ENCODE measurements at places on chromosomes 16 and 17.

DNA sequence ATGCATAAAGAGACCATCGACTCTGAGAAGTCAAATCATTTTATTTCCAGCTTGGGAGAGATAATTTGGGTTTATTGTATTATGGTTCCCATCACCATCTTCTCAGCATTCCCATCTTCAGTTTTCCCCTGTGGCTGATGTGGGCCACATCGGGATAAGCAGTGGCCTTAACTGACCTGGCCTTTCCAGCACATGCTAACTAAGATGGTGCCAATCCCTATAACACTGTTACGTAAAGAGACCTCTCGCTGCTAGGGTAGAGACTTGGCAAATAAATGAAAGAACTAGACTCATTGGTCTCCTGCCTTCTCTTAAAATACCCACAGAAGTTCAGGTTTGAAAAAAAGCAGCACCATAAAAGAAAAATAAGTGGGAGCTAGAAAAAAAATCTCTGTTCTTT, 49.4 kb downstream of the VPS35L start:
- DNase-seq, result no peak

DNA sequence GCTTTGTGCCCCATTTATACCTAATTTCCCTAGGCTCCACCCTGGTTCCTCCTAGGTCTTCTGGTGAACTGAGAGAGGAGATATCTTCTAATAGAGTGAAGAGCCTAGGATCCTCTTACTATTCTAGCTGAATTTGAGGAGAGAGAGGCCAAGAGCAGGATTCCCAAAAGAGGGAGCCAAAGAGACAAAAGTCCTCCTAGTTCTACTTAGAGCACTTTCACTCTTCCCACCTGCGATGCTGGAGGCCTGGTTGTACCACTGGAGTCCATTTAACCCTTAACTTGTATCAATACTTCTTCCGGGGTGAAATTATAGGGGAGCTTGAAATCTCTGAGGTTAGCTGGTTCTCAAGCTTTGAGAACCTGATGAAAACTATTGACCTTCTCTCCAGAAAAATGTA, 3.4 kb upstream of the SSH2 start:
- peak; percentile 28 for DNase-seq

DNA sequence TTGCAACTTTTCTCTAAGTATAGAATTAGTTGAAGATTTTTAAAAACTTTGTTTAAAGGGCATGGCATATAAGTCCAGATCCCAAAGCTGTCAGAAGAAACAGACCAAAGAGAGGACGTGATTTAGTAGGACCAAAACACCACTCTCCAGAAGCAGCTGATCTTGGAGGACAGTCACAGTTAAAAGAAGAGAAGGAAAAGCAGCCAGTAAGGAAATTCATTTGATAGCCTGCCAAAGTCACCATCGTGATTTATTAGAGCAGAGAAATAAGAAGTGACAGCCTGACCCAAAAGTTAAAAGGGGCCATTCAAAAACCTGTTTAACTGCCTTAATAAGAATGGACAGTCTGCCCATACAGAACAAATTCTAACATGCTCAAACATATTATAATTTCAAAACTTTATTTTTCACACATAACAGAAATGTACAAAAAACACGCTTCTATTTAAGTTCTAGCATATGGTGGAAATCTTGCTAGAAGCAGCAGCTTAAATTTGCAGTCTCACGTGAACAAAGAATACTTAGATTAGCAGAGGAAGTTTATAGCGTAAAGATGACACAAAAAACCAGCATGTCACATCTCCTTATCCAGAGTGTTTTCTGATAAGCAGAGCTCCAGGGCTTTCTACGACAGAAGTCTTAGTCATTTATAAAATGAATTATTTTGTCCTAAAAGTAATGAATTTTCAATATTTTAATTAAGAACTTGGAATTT, 37.2 kb downstream of the TXNDC11 start:
- no peak for DNase-seq

GRCh38 chr17:40219594-40220338, 662 bp downstream of the WIPF2 start:
- DNase-seq, result peak; percentile 45

GRCh38 chr17:9874722-9875121, 30.3 kb downstream of the RCVRN start:
- no peak for DNase-seq

GRCh38 chr17:41619036-41619926, 5.1 kb downstream of the KRT17 start:
- DNase-seq, result no peak

DNA sequence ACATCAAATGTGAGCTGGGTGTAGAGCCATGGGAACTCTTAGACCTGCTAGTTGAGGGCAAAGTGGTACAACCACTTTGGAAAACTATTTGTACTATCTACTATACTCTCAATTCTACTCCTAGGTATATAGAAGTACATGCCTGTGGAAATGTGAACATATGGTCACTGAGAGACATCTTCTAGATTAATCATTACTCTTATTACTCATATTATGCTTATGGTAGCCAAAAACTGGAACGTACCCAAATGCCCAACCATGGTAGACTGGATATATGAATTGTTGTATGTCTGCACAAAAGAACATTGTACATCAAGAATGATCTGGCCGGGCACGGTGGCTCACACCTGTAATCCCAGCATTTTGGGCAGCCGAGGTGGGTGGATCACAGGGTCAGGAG, 2.7 kb downstream of the WDR45B start:
- no peak for DNase-seq

GRCh38 chr16:79543219-79543618, 57.3 kb downstream of the MAF start:
- no peak for DNase-seq

- no peak for DNase-seq
These were observed 7.1 kb downstream of the ITGAD start for GRCh38 chr16:31400191-31400590.

GRCh38 chr16:54398986-54399385, 112.4 kb upstream of the IRX3 start:
- no peak for DNase-seq

DNA sequence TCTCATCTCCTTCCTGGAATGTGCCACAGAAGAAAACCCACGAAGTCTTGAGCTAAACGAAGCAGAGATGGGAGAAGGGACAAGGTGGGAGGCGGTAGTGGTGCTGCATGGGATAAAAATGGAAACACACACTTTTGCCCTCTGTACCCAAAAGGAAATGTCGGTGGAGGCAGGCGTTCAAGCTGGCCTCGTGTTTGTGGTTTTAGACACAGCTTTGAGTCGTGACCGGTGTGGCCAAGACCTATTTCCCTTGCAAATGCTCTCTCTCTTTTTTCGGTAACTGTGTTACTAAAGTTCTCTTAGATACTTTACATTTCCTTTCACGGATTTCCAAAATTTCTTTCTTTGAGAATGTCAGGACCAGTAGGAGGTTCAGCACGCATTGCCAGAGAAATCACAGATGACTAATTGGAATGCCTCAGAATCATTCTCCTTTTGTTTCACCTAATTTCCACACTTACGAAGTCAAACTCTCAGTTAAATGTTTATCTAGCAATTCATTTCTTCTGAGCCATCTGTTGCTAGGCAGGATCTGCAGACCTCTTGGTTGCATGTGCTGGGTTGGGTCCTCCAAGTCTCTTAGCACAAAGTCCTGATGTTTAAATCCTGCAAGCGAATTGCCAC, 412.3 kb downstream of the MAF start:
- DNase-seq, result no peak

- no peak for DNase-seq
These were observed 12.3 kb downstream of the UBE2G1 start for GRCh38 chr17:4354206-4354605.

- DNase-seq, result no peak
These were observed 117.3 kb downstream of the IRX5 start for GRCh38 chr16:55047903-55048497.

DNA sequence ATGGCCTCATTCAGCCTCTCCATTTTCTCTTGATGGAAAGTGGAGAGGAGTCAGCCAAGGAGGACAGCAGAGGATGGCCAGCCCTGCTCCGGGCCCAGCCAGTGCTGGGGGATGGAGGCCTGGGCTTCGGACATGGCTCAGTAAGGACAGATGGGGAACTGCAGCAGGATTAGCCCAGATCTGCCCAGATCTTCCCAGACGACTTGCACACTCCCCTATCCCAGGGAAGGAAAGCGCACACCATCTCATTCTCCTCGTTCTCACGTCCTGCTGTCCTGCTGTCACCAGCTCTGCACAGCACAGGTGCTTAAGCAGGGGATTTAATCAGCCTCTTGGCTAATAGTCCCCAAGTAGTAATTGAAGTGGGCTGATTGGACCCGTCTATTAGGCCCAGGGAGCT, 100.2 kb upstream of the SDK2 start:
- DNase-seq, result no peak

- DNase-seq, result no peak
These were observed 7.5 kb downstream of the PELP1 start for GRCh38 chr17:4696437-4696805.

DNA sequence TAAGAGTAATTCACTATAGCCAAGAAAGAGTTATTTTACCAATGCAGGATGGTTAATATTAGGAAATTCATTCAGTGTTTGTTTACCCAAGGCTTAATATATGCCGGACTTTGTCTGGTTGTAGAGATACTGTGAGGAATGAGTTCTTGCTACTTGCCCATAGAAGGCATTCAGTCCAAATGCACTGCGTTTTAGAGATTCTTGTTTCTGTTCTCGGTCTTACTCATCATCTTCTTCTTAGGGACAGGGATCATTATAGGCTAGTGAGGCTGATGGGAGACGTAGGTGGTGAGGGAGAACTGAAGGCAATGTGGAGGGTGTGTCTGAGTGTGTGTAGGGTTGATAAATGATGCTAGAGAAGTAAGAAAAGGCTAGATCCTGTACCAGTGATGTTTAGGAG, 90.7 kb downstream of the OR1D5 start:
- DNase-seq, result no peak

DNA sequence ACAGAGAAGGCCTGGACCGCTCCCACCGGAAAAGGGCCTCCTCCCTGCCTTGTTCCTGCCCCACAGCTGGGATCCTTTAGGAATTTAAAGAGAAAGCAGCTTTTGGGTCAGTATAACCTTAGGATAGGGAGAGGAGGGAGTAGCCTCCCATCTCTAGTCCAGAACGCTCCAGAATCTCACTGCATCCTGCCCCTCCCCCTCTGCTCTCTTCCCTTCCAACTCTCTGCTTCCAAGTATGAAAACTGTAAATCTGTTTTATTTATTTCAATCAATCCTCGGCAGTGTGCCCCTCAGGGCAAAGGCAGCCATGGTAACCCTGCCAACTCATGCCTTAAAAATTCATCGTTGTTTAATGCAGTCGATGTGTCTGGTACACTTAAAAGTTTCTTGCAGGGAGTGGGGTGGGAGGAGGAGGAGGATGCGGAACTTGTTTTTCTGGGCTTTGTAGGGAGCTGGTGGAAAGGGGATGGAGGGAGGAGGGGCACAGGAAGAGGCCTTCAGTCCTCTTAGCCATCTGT, 21.2 kb upstream of the MTSS2 start:
- DNase-seq, result no peak

DNA sequence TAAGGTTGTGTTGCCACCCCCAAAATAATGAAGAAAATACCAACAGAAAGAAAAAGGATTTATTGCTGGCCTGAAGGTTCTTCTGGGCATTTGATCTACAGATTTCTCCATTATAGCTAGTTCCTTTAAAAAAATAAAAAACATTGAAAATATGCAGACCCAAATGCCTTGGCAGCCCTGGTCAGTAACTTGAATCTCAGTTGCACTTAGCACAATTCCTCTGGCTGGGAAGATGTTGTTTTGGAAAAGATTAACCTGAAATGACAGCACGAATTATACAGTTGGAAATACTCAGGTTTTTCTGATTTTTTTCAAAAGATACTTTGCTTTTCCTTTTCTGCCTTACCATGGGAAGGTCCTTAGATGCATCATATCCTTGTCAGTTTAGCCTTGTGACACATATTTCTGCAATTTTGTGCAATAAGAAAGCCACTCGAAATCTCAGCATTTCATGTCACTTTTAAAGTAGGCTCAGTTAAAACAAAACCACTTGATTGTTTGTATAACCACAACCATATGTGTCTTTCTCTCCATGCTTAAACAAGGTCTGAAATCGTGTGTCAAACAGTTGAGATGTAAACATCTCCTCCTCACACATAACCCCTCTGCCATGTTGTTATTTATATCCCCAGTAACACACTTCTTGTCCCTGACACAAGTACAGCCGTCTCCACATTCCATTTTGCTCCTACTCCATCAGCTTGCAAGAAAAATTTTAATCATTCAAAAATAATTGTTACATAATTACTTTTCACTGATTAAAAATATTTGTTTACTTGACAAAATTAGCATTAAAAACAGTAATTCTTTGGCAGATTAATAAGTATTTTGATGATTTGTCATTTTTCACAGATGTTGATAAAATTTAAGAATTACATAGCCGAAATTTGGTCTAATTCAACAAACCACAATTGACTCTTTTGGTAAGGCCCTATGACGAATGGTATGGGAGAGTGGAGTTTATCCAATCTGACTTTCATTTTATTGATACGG, 61.1 kb downstream of the SIAH1 start:
- no peak for DNase-seq

GRCh38 chr17:30263552-30264333, 28.0 kb downstream of the BLMH start:
- no peak for DNase-seq

DNA sequence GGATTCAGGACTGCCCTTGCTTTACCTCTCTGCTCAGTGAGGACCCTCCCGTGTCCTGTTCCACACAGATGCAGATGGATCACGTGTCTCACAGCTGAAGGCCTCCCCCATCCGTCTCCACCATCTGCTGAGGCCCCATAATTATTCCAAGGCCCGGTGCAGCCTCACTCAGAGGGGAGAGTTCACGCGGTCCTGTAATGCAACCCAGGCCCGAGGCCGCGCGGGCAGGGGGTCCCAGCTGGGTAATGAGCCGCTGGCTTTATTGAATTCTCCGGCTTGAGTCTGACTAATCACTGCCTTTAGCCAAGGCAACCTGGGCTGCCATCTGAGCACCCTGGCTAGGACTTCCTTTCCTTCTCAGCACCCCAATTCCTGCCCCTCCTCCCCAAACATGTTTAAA, 4.4 kb upstream of the WFIKKN2 start:
- DNase-seq, result no peak

DNA sequence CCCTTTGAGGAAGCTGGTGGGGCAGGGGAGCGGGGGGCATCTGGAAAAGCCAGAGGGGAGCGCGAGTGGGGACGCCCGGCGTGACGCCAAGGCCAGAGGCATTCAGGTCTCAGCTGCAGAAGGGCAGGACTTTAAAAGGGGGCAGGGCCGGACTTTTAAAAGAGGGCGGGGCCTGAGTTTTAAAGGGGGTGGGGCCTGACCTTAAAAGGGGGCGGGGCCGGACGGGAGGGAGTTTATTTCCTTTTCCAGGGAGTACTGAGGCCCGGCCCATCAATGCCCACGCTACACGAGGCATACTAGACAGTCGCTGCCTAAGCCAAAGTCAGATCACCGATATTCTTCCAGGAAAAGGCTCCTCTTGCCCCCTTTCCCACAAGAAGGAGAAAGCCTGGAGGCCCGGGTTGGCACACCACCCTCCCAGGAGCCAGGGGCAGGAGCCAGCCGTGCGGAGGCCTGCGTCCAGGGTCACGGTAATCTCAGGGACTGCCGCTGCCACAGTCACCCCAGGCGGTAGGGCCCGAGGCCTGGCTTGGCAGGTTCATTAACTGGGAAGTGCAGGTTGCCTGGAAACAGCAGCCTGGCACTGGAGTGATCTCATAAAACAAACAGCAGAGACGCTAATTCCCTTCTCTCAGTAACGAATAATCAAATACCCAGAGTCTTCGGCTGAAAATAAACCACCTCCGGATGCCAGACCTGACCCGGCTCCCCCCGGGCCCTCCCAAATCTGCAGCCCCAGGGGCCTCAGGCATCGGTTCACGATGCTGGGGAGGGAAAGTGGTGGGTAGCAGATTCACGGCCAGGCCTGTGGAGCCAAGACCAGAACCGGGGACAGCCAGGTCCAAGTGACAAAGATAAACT, 90.7 kb downstream of the TIMM22 start:
- no peak for DNase-seq

GRCh38 chr16:67481561-67482232, 740 bp upstream of the ATP6V0D1 start:
- DNase-seq, result no peak

All from HCT116 (cell line).